SJSA1 (cell line): ENCODE measurements at places on chromosomes 1 and 21. TPM values are rescaled to one million over a fixed set of nuclear protein-coding genes. Genes with fewer than 3 reads are reported as not detected.

DNA sequence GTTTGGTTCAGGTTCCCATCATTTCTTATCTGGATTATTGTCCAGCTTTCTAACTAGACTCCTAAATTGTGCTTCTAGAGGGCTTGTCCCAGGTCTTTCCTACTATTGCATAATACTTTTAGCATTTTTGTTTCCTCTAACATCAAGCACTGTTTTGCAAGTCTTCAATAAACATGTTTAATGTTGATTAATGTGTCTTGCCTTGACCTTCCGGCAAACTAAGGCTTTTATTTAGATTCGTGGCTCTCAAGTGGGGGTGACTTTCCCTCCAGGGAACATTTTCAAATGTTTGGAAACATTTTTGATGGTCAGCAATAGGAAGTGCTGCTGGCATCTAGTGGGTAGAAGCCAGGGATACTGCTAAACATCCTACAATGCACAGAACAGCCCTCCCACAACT lies 90.7 kb downstream of the RPE65 start:
- DNase-seq, result no peak

DNA sequence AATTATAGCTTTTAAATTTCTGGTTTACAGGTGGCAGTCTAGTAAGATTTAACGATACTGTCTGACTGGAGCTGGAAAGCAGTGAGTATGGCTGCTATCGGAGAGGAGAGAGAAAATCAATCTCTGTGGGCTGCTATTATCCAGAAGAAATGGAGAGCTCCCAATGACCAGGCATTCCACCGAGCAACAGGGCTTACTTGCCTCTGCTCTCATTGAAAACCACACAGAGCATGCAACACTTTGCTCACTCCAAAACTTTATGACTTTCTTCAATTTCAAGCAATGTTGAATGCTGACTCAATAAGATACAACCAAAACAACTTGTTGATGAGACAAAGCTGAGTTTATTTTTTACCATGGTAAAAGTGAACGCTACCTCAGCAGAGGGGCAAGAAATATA lies 337.0 kb upstream of the NCAM2 start:
- DNase-seq, result no peak

GRCh38 chr1:6975331-6976043 lies 190.2 kb downstream of the CAMTA1 start:
- DNase-seq, result no peak

GRCh38 chr1:26799479-26800142 lies 11.9 kb downstream of the PIGV start:
- peak; percentile 59 for DNase-seq

DNA sequence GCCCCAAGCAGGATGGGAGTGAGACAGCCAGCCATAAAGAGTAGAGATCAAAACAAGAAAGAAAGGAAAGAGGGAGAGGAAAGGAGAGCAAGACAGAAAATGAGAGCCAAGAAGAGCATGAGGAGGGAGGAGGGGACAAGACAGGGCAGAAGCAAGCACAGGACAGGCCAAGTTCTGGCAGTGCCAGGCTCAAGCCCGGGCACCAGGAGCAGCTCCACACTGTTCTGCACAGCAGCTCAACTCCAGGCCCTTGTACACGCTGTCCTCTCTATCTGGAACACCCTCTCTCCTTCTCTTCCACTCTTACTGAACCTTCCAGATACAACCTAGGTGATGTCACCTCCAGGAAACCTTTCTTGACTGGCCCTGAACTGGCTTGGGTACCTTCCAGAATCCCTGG lies 11.7 kb downstream of the IFFO2 start:
- DNase-seq, result no peak

GRCh38 chr1:89657886-89658285 lies 25.0 kb downstream of the LRRC8C start:
- DNase-seq, result no peak

- DNase-seq, result no peak
Observed at GRCh38 chr1:12372180-12372579, 142.3 kb downstream of the VPS13D start.

DNA sequence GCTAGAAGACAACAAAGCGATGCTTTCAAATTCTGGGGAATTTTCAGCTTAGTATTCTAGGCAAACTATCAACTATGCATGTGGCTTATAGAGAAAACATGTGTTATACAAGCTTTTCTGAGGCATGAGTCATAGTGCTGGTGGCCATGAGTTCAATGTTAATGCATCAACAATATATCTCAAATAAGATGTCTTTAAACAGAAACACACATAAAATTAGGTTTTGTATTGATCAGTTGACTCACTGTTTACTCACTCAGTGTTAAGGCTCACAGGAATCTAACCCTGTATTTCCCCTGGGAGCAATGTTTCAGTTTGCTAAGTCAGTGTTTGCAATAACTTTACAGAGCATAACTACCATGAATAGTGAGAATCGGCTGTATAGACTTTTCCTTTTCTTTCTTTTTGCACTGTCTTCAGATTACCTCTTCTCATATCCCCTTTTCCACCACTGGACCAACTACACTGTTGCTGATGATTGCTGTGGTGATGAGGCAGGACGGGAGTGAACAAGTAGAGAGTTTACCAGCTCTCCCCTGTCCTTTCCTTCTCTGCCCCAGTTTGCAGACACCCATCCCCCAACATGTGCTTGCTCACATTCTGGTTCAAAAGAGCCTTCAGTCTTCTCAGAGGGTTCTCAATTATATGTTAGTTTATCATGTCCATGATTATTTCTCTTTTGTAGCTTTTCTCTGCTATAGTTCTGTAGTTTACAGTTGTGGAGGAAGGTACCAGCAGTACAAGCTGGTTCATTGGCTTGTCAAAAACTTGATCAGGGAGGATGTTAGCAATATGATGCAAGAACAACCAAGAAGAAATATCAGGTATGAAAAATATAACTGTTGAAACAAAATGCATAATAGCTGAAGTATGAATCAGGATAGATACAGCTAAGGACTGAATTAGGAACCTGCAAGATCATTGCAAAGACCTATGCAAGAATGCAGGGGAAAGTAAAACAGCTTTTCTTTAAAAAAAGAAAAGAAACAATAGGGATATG lies 23.9 kb downstream of the CD2 start:
- DNase-seq, result no peak

DNA sequence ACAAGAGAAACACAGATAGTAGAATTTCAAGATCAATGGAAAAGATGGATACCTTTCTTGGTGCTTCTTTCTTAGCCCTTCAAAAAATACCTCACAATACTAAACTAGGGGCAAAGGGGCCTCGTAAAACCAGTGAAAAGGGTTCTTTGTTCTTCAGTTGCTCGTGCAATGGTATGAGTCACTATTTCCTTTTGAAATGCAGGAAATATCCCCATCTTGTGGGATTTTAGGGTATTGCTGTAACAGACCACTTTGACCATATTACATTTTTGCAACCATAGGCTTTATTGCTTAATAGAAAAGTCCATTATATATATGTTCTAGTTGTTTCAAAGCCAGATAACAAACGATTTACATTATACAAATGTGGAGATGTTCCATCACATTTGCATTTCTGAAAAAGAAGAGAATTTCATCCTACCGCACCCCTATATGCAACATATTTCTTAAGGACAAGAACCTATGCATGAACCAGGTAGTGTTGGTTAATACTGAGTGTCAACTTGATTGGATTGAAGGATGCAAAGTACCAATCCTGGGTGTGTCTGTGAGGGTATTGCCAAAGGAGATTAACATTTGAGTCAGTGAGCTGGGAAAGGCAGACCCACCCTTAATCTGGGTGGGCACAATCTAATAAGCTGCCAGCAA lies 88.6 kb upstream of the PKN2 start:
- DNase-seq, result no peak

- DNase-seq, result no peak
Observed at GRCh38 chr1:20686883-20687725, 25.9 kb upstream of the DDOST start.

DNA sequence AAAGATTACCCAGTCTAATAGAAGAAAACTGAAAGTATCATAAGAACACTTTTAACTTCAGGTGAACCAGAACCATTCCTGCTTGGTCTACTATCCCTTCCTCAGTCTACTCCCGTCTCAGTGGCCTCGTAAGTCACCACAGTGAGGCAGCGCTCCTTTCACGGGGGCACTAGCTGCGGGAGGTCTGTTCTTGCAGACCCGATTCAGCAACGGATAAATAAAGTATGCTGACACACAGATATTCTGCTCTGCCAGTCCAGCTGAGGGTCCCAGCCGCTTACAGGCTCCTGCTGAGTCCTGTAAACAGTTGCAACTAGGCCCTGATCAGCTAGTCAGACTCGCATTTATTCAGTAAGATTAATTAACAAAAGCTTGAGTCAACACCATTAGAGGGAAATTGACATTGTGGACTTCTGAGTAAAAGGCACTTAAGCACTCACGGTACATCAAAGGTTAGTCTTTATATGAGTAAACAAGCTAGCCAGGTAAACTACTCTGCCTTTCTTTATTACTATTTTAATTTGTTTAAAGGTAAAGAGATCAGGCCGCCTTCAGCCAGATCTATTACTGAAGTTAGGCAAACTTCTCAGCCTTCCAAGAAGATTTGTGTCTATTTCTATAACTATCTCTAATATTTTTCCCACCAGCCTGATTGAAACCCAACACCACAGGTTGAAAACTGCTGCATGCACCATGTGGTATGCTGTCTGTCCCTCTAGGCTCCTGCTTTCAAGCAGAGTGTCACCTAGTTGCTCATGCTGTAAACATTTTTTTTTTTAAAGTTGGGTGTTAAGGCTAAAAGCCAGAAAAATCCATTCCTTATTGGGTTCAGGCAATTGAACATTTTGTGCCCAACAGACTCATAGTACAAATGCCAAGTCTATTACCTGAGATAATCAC lies 87.7 kb downstream of the INTS7 start:
- no peak for DNase-seq

DNA sequence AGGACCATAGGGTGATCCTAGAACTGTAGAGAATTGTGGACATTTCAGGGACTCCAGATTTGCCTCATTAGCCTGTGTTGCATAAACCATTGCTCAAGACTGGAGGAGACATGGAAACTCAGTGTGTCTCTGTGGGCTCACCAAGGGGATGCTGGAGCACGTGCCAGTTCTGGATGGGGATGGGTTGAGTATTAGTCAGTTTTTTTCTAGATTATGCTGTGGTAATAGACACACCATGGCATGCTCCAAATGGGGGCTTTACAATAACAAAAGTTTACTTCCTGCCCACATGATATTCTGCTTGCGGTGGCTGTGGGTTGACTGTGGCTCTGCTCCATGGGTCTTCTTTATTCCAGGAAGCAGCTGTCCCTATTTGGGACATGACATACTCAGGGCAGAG lies 125.4 kb downstream of the FOXD2 start:
- DNase-seq, result no peak

DNA sequence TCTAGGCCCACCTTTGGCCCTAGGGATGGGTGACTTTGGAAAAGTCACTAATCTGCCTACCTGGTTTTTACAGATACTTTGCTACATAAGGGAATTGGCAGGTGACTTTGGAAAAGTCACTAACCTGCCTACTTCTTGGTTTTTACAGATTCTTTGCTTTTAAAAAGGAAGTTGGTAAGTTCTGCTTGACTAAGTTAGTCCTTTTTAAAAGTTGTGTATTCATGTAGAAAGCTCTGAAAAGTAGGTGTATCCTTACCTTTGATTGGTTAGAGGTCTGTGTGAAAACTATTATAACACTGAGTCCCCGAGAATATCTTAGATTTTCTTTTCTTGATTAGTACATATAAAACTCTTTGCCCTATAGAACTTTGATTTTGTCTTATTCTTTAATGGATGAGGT lies 12.4 kb downstream of the ATF6 start:
- no peak for DNase-seq

- no peak for DNase-seq
Observed at GRCh38 chr1:57254022-57254421, 169.8 kb downstream of the DAB1 start.

GRCh38 chr1:67434491-67434890 lies 4.3 kb upstream of the SERBP1 start:
- peak; percentile 81 for DNase-seq

- no peak for DNase-seq
Observed at GRCh38 chr1:40739455-40740008, 44.1 kb upstream of the KCNQ4 start.

DNA sequence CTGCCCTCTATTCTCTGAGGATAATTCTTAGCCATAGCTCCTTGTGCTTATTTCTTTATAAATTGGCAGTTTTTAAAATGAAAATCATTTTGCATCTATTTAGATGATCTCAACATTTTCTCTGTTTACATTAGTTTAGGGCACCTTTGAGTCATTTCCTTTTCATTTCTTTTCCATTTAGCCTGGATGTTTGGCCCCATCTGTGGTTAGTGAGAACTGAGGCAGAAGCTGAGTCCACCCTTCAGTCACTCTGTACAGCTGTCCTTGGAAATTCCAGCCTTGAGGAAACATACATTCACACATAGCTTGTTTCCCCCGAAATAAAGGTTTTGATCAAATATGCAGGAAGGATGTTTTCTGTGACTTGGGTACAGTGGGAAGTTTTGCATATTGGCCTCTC lies 123.7 kb downstream of the NTNG1 start:
- DNase-seq, result no peak

- no peak for DNase-seq
Observed at GRCh38 chr1:19938472-19938871, 15.1 kb upstream of the PLA2G2E start.

- no peak for DNase-seq
Observed at GRCh38 chr1:229031481-229032341, 239.2 kb upstream of the RAB4A start.

- DNase-seq, result no peak
Observed at GRCh38 chr21:37449302-37449937, 82.8 kb downstream of the DYRK1A start.

GRCh38 chr1:5992814-5993555 lies 760 bp upstream of the NPHP4 start:
- DNase-seq, result no peak

GRCh38 chr1:111600886-111601386 lies 18.7 kb upstream of the RAP1A start:
- DNase-seq, result no peak

GRCh38 chr1:236774926-236775325 lies 20.2 kb upstream of the MTR start:
- DNase-seq, result no peak

DNA sequence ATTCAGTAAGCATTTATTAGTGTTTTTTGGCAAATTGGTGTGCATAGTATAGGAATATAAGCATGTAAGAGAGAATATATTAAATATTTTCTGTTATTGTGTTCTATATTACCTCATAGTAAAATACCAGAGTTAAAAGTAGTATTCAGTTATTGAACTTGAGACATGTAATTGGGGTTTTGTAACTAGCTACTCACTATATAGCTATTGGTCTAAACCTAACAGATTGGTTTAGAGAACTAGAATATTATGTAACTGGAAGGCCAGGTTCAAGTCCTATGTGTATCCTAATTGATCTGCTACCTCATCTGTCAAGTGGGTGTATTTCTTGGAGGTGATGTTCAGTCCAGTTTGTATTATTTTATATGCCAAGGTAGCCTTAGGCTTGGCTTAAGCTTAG lies 26.3 kb downstream of the CLIC4 start:
- no peak for DNase-seq

GRCh38 chr1:229434641-229435051 lies 752 bp upstream of the ACTA1 start:
- DNase-seq, result no peak

The RPTN gene
- total RNA-seq, result not detected in 2 replicates

The CNKSR1 gene
- total RNA-seq, result 0.50 TPM in 1 of 2 replicates, not detected in the other

The HMGCS2 gene
- total RNA-seq, result not detected in 2 replicates

The ACTN2 gene
- not detected in 2 replicates for total RNA-seq

The CFAP107 gene
- total RNA-seq, result not detected in 2 replicates

The GJA4 gene
- total RNA-seq, result not detected in 2 replicates

The DNM3 gene
- total RNA-seq, result 1.3 and 1.7 TPM in 2 replicates

The FCRL5 gene
- not detected in 2 replicates for total RNA-seq

The MYOG gene
- total RNA-seq, result not detected in 2 replicates

The AIM2 gene
- not detected in 2 replicates for total RNA-seq

The PGLYRP4 gene
- total RNA-seq, result not detected in 2 replicates

The OR2T2 gene
- total RNA-seq, result not detected in 2 replicates

The LRRN2 gene
- not detected in 2 replicates for total RNA-seq

The CFHR3 gene
- total RNA-seq, result not detected in 2 replicates

The ERG gene
- total RNA-seq, result 0.89 TPM in 1 of 2 replicates, not detected in the other

The TNNI3K gene
- total RNA-seq, result not detected in 2 replicates
